ENCODE measurements at places on chromosomes 2 and 18.

- DNase-seq, result no peak
Observed at GRCh38 chr18:32335228-32335627, 135.5 kb downstream of the GAREM1 start.

- no peak for DNase-seq
Observed at GRCh38 chr2:45754131-45755010, 102.9 kb downstream of the PRKCE start.

DNA sequence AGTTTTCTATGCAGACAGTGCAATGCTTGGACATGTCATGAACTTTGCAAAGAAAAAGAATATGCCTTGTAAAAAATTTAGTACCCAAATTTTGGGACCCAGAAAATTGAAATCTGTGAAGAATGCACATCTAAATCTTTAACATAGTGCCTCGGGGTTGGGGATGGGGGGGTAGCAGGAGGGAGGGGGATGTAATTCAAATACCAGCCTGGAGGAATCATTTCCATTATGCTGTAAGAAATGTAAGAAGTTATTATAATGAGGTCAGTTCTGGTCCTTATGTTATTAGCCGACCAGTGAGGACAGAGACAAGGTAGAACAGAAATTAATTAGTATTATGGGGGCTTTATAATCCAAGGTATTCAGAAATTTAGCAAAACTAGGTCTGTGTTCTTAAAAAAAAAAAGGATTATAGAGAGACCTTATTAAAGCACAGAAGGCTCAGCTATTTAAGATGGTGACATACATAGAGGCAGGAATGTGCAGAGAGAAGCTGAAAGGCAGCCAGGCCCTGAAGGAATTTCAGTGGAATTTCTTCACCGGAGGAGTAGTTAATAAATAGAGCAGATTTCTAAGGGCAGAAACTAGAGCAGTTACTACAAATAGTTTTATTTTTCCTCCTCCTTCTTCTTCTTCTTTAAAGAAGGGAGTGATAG lies 89.0 kb upstream of the RBMS1 start:
- peak; percentile 18 for DNase-seq

DNA sequence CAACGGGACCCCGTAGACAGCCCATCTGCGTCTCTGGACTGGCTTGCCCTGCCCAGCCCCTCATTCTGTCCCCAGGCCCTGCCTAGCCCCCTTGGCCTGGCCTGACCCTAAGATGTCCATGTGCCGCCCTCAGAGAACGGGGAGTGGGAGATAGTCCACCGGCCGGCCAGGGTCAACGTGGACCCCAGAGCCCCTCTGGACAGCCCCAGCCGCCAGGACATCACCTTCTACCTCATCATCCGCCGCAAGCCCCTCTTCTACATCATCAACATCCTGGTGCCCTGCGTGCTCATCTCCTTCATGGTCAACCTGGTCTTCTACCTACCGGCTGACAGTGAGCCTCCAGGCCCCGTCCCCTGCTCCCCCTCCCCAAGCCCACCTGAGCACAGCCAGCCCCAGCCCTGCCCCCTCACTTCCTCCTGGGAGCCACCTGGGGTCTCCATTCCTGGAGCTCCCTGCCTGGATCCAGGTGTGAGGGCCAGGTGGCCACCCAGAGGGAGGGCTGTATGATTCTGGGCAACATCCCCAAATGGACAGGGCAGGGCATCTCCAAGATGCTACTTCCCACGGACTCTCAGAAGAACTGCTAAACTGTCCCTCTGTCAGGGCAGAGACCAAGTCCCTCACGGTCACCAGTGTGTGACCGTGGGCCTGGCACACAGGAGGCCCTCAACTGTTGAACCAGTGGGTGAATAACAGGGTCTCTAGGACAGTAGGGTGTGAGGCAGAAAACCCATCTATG lies 4.0 kb downstream of the CHRND start:
- no peak for DNase-seq

- DNase-seq, result no peak
Observed at GRCh38 chr2:191358325-191359025, 113.3 kb downstream of the MYO1B start.

Measured in COLO829 (cell line).